ENCODE measurements at places on chromosomes 2 and 18.
A peak's percentile ranks its signal among the peaks of the same experiment; 100 is the strongest.

DNA sequence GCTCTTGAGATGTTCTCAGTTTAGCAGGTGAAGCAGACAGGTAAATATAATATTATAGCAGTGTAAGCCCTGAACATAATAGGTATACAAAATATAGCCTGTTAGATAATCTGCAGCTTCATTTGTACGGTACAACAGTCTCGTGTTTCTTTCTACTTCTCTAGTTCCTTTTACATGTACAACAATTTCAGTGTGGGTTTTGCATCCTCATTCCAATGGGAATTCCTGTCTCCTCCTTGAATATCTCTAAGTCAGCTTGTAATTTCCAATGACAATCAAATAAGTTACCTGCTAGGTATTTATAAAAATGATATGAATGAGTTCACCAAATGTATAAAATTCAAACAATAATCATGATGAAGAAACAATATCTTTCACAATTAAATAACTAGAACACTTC lies 330.0 kb upstream of the RND3 start:
- no peak overlapping the region for H3K27ac ChIP-seq
- no peaks in the 10 kb centered on the region for H3K36me3 ChIP-seq
- H3K4me1 ChIP-seq: no peaks in the 10 kb centered on the region

DNA sequence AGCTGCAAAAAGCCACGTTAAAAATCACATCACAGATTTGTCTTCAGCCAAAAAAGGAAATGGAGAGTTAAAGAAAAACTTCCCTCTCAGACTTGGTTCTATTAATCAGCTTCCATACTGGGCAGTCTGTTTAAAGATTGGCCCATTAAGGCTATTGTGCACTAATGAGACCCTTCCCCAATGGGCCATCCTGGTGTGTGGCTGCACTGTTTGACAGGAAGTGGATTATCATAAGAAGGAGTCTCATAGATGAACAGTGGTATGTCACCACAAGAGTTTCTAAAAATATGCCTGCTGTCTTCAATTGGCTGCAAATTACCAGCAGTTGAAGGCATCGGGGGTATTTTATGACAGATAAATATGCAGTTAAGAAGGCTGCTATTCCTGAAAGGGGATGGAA lies 247.6 kb upstream of the THSD7B start:
- no peak overlapping the region for H3K27ac ChIP-seq
- H3K36me3 ChIP-seq: no peaks in the 10 kb centered on the region
- peaks cover 5% of the 10 kb centered on the region for H3K27me3 ChIP-seq
- DNase-seq: no peak
- no peaks in the 10 kb centered on the region for H3K4me1 ChIP-seq
- no peak overlapping the region for H3K4me3 ChIP-seq

DNA sequence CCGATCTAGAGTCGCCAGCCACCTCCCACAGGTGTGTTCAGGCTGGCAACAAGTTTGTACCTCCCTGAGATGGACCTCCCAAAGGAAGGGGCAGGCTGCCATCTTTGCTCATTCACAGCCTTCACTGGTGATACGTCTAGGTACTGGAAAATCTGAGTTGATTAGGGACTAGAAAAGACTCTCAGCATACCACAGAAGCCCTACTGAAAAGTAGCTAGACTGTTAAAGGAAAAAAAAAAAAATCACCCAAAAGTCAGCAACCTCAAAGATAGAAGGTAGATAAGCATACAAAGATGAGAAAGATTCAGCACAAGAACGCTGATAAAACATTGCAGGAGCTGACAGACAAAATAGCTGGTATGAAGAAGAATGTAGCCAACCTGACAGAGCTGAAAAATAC lies 128.6 kb upstream of the WDR75 start:
- DNase-seq: no peak
- no peak overlapping the region for H3K4me3 ChIP-seq
- no peaks in the 10 kb centered on the region for H3K4me1 ChIP-seq
- no peaks in the 10 kb centered on the region for H3K27me3 ChIP-seq
- H3K36me3 ChIP-seq: no peaks in the 10 kb centered on the region

GRCh38 chr2:127278959-127279358 lies 15.0 kb downstream of the ERCC3 start:
- peaks cover 76% of the 10 kb centered on the region for H3K36me3 ChIP-seq
- H3K4me3 ChIP-seq: no peak overlapping the region
- no peak for DNase-seq
- H3K4me1 ChIP-seq: no peaks in the 10 kb centered on the region
- H3K27ac ChIP-seq: no peak overlapping the region

GRCh38 chr2:46451131-46451711 lies 28.1 kb upstream of the TMEM247 start:
- no peak for DNase-seq
- no peaks in the 10 kb centered on the region for H3K4me1 ChIP-seq
- no peak overlapping the region for H3K4me3 ChIP-seq
- H3K27ac ChIP-seq: no peak overlapping the region
- peaks cover 13% of the 10 kb centered on the region for H3K27me3 ChIP-seq

DNA sequence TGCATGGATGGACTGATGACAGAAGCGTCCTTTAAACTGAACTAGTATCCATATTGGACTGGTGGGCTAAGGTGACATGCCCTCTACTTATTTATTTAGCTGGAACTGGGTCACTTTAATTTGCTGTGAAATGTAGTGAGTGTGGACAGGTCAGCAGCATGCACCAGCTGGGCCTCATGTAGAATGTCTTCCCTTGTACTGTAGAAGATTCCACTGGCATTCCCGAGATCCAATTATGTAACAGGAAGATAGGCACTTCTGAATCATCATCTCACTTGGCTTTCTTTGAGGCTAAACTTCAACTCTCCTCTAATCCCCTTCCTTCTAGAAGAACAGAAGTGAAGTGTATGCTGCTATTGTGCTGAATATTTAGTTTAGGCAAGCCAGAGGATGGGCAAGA lies 296.2 kb downstream of the SLC8A1 start:
- H3K27ac ChIP-seq: no peak overlapping the region
- no peaks in the 10 kb centered on the region for H3K36me3 ChIP-seq
- no peak for DNase-seq
- no peak overlapping the region for H3K4me3 ChIP-seq
- no peaks in the 10 kb centered on the region for H3K27me3 ChIP-seq
- H3K4me1 ChIP-seq: no peaks in the 10 kb centered on the region

DNA sequence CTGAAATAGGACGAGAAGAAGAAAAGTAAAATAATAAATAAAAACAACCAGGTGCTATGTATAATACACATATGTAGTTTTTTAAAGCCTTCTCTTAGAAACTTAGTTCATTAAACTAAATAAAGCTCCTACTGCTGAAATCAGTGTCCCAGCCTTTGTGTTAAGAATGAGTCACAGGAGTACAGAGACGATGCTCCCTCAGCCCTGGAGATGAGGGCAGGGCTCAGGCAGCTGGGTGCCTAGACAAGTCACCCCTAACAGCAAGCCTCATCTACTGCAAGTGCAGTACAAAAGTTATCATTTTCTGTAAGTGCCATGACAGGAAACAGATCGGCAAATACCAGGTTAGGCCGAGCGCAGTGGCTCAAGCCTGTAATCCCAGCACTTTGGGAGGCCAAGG lies 18.2 kb downstream of the KIDINS220 start:
- H3K27me3 ChIP-seq: no peaks in the 10 kb centered on the region
- no peak overlapping the region for H3K27ac ChIP-seq
- H3K4me1 ChIP-seq: no peaks in the 10 kb centered on the region
- H3K36me3 ChIP-seq: peaks cover 50% of the 10 kb centered on the region
- DNase-seq: no peak

- DNase-seq: no peak
- peaks cover 5% of the 10 kb centered on the region for H3K4me1 ChIP-seq
- peaks cover 7% of the 10 kb centered on the region for H3K27me3 ChIP-seq
- H3K4me3 ChIP-seq: no peak overlapping the region
- H3K27ac ChIP-seq: no peak overlapping the region
Measured at GRCh38 chr2:209424199-209424701, 403 bp downstream of the MAP2 start.

- DNase-seq: no peak
- H3K4me3 ChIP-seq: no peak overlapping the region
- H3K27ac ChIP-seq: no peak overlapping the region
- peaks cover 18% of the 10 kb centered on the region for H3K4me1 ChIP-seq
- H3K27me3 ChIP-seq: no peaks in the 10 kb centered on the region
Measured at GRCh38 chr2:64914735-64915509, 74.3 kb upstream of the SLC1A4 start.

- H3K27ac ChIP-seq: no peak overlapping the region
- no peaks in the 10 kb centered on the region for H3K27me3 ChIP-seq
- no peaks in the 10 kb centered on the region for H3K36me3 ChIP-seq
- no peak overlapping the region for H3K4me3 ChIP-seq
Measured at GRCh38 chr2:24855022-24855622, 61.9 kb downstream of the CENPO start.

DNA sequence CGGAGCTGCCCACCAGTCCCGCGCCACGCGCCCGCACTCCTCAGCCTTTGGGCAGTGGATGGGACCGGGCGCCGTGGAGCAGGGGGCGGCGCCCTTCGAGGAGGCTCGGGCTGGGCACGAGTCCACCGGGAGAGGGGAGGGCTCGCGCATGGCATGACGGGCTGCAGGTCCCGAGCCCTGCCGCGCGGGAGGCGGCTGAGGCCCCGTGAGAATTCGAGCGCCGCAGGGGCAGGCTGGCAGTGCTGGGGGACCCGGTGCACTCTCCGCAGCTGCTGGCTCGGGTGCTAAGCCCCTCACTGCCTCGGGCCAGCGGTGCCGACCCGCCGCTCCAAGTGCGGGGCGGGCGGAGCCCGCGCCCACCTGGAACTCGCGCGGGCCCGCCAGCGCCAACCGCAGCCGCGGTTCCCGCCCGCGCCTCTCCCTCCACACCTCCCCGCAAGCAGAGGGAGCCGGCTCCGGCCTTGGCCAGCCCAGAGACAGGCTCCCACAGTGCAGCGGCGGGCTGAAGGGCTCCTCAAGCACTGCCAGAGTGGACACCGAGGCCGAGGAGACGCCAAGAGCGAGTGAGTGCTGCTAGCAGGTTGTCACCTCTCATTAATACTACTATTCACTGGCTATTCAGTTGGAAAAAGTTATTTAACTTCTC lies 3.6 kb upstream of the TTC21B start:
- DNase-seq: no peak
- H3K27me3 ChIP-seq: no peaks in the 10 kb centered on the region
- no peak overlapping the region for H3K4me3 ChIP-seq
- no peaks in the 10 kb centered on the region for H3K36me3 ChIP-seq

GRCh38 chr2:237731663-237732062 lies 66.9 kb upstream of the RBM44 start:
- DNase-seq: peak; percentile 49
- H3K4me3 ChIP-seq: peak overlapping the region; percentile 18
- H3K4me1 ChIP-seq: peaks cover 36% of the 10 kb centered on the region
- H3K27ac ChIP-seq: peak overlapping the region; percentile 28
- no peaks in the 10 kb centered on the region for H3K27me3 ChIP-seq

GRCh38 chr2:20589975-20590703 lies 60.8 kb downstream of the HS1BP3 start:
- H3K4me1 ChIP-seq: no peaks in the 10 kb centered on the region
- no peak overlapping the region for H3K27ac ChIP-seq
- no peaks in the 10 kb centered on the region for H3K27me3 ChIP-seq
- H3K4me3 ChIP-seq: no peak overlapping the region

GRCh38 chr2:65350651-65351056 lies 81.7 kb downstream of the SPRED2 start:
- H3K36me3 ChIP-seq: no peaks in the 10 kb centered on the region
- no peak overlapping the region for H3K27ac ChIP-seq
- H3K4me3 ChIP-seq: no peak overlapping the region
- no peaks in the 10 kb centered on the region for H3K4me1 ChIP-seq
- no peaks in the 10 kb centered on the region for H3K27me3 ChIP-seq

DNA sequence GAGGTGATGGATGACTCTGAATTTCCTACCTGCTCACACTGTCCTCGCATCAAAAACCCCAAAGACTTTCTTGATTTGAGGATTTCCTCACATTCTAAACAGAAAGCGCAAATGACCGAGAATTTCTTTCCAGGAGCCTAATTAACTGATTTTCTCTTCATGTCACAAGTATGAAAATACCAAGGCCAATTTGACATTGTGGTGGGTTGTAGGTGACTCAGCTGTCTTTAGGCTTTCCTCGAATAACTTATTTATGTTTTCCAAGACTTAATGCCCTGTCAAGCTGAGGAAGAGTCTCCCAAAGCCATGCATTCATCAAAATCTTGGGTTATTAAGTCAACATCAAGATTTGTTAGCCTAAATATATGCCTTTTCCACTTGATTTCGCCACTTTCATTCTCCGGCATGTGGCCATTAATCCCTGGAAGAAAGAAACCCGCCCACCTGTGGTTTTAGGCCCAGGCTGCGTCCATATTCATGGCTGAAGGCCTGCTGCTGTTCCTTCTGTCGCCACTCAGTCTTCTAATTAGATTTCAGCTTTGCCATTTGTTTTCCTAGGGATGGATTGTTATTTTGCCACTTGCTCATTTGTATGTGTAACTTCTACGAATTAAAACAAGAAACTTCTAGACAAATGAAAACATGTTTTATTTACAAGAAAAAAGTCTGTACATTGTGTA lies 84.9 kb downstream of the ST6GAL2 start:
- no peak overlapping the region for H3K4me3 ChIP-seq
- DNase-seq: no peak
- no peaks in the 10 kb centered on the region for H3K36me3 ChIP-seq
- no peaks in the 10 kb centered on the region for H3K4me1 ChIP-seq

GRCh38 chr18:10559553-10560451 lies 34.0 kb downstream of the NAPG start:
- no peak overlapping the region for H3K27ac ChIP-seq
- peaks cover 13% of the 10 kb centered on the region for H3K36me3 ChIP-seq
- peak; percentile 9 for DNase-seq
- no peaks in the 10 kb centered on the region for H3K27me3 ChIP-seq

DNA sequence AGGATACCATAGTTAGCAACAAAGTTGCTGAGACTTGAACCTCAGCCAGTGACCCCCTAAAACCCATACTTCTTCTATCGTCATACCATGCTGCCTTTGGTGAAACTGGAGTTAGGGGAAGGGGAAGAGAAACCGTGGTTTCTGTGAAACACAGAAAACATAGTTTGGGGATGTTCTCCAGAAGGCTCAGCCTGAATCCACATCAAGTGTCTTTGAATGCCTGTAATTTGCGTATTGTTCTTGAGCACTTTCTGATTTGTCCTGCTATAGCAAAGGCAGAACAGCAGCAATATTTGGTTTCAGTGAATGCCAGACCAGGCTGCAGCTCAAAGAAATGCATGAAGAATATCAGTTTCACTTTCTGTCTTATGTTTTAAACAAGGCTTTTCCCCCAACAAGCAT lies 258.7 kb downstream of the TTC32 start:
- no peak for DNase-seq
- H3K27ac ChIP-seq: no peak overlapping the region
- no peaks in the 10 kb centered on the region for H3K4me1 ChIP-seq
- no peak overlapping the region for H3K4me3 ChIP-seq

DNA sequence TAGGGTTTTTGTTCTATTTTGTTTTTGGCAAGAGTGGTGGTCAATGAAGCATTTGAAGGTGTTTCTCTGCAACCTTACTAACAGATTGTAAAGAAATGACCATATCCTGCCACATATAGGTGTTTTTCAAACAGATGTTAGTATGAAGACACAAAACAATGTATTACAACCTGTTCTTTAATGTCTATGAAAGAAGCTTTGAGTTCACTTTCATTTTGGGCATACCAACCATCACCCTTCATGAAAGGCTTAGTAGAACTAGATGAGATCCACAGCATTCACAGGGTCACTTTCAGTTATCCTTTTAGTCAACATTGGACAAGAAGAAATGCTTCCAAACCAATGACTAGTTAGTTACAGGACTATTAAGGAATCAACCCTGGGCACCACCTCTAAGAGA lies 95.1 kb downstream of the EHBP1 start:
- no peaks in the 10 kb centered on the region for H3K4me1 ChIP-seq
- no peaks in the 10 kb centered on the region for H3K27me3 ChIP-seq
- H3K27ac ChIP-seq: no peak overlapping the region
- H3K4me3 ChIP-seq: no peak overlapping the region

All from CD4-positive, CD25-positive, alpha-beta regulatory T cell (primary cell).